Glomerular endothelial cell (primary cell): ENCODE measurements at places on chromosomes 11 and 22. TPM values are rescaled to one million over a fixed set of nuclear protein-coding genes. Genes with fewer than 3 reads are reported as not detected.
A peak's percentile ranks its signal among the peaks of the same experiment; 100 is the strongest.

Gene EEF1G
- total RNA-seq = 1,186 and 1,947 TPM in 2 replicates

Gene YPEL1
- total RNA-seq = 5.0 and 8.7 TPM in 2 replicates

Gene OR8G1
- not detected in 2 replicates for total RNA-seq

Gene ACR
- 0.76 TPM in 1 of 2 replicates, not detected in the other for total RNA-seq

Gene OR5T2
- not detected in 2 replicates for total RNA-seq

Gene SYT7
- total RNA-seq = 0.53 and 1.3 TPM in 2 replicates

Gene KMT5B
- 16.9 and 27.9 TPM in 2 replicates for total RNA-seq

Gene GDPD4
- total RNA-seq = not detected in 2 replicates

Gene SLC22A6
- not detected in 2 replicates for total RNA-seq

Gene DRD4
- total RNA-seq = not detected in 2 replicates

Gene TRPM5
- not detected in 2 replicates for total RNA-seq

Gene SERPING1
- total RNA-seq = 0.53 and 1.5 TPM in 2 replicates

GRCh38 chr11:85712953-85713352, 27.0 kb upstream of the CCDC89 start:
- DNase-seq = no peak

- no peak for DNase-seq
These were observed 7.1 kb downstream of the TRIOBP start for GRCh38 chr22:37703906-37704305.

DNA sequence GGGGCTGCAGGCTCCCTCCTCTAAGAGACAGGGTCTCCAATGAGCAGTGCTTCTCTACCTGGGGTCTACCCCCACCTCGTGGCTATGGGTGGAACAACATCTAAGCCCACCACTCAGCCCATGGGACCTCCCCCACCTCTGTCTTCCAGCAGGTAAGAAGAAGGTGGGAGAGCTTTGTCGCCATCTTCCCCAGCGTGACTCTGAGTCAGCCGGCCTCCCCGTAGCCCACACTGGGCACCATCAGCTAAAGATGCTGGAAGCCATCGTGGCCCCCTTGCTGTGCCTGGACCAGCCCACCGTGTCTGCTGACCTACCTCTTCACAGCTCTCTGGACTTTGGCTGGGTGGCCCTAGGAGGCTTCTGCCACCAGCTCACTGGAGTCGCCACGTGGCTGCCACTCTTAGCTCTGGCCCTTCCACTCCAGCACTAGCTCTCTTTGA, 944 bp downstream of the C11orf86 start:
- DNase-seq = no peak

GRCh38 chr11:20111871-20112270, 48.4 kb downstream of the DBX1 start:
- no peak for DNase-seq

DNA sequence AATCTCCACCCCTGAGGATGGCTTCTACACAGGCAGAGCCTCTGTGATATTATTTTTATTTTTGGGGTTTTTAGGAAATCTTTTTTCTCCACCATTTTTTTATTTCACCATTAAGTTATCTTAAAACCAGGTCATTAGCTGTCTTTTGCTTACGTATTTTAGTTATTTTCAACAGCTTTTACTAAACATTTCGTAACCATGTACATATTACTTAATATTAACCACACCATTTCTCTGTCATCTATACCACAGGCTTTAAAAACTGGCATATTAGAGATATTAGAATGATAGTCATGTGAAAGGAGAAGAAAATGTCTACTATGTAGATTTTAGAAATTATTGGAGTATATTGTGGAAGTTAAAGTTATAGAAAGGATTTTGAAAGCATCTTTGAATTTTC, 37.4 kb downstream of the YAP1 start:
- DNase-seq = no peak

- DNase-seq = peak; percentile 86
These were observed at the start of the genes EWSR1 and RHBDD3 for GRCh38 chr22:29267858-29268510. TSS of gene EWSR1 (plus strand) at chr22:29268268. CDS start at chr22:29268337, 69 bp downstream. TSS of gene RHBDD3 (minus strand) at chr22:29267981. CDS start at chr22:29265626, 2,355 bp downstream.

- no peak for DNase-seq
These were observed 43.4 kb downstream of the SCUBE2 start for GRCh38 chr11:9047964-9048523.

DNA sequence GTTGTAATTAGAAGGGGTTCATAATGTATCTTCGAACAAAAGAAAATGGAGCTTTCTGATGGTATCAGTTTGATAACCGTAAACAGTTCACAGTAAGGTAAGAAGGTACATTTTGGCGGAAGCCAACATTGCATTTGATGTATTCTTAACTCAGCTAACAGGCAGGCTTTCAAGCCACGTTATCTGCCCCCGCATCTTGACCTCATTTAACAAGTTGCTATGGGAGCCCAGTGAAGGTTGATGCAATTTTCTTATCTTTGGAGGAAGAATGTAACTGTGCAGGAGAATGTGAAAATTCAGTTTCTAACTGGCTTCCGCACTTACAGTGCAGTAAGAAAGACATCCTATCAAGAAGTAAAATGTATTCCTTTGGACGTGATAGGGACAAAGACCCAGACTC, 110.6 kb downstream of the ETS1 start:
- no peak for DNase-seq

- no peak for DNase-seq
These were observed 27.5 kb upstream of the SMIM35 start for GRCh38 chr11:118114266-118114665.

GRCh38 chr11:64611869-64612646, 21.0 kb downstream of the SLC22A12 start:
- DNase-seq = no peak

DNA sequence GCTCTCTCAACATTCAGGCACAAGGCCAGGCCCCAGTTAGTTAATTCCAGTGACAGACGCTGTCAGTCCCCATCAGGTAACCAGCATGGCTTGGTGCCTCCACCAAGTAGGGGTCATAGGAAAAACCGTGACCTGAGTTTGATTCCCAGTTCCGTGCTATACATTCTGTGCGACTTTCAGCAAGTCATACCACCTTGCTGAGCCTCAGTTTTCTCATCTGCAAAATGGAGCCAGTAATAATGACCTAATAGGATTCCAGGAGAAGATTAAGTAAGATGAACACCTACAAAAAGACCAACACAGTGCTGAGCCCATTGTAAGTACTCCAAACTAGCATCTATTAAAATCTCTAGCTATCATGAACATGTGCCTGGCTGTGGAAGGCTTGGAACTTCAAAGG, 24.8 kb upstream of the LRRC55 start:
- DNase-seq = no peak

DNA sequence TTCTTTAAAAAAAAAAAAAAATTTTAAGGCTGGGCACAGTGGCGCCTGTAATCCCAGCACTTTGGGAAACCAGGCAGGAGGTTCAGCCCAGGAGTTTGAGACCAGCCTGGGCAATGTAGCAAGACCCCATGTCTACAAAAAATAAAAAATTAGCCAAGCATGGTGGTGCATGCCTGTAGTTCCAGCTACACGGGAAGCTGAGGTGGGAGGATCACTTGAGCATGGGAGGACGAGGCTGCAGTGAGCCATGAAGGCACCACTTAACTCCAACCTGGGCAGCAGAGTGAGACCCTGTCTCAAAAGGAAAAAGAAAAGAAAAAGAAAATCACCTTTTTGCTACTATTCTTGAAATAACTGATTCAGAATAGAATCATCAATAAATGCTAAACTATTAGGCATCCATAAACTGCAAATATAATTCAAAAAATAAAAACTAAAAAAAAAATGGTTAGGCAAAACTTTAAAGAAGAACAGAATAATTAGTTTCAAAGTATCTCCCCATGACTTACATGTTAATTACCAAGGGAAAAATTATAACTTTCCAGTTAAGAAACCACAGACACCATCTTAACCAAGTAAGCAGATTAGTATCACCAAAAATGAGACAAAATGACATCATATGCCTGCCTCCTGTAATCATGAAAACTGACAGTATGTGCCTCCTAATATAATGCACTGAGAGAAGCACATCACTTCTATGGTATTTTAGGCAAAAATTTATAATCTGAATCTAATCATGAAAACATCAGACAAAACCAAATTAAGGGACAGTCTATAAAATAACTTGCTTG, 63.6 kb downstream of the DENND5A start:
- DNase-seq = no peak

DNA sequence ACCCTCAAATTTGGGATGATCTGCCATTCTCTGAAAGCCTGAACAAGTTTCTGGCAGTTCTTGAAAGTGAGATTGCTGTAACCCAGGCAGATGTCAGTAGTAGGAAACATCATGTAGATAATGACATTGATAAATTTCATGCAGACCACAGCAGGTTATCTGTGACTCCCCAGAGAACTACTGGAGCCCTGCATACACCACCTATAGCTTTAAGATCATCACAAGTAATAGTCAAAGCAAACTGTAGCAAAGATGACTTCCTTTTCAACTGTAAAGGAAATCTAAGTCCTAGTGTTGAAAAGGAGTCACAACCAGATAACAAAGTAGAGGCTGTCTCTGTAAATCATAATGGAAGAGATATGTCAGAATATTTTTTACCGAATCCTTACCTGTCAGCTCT, 31.0 kb downstream of the DDIAS start:
- no peak for DNase-seq

DNA sequence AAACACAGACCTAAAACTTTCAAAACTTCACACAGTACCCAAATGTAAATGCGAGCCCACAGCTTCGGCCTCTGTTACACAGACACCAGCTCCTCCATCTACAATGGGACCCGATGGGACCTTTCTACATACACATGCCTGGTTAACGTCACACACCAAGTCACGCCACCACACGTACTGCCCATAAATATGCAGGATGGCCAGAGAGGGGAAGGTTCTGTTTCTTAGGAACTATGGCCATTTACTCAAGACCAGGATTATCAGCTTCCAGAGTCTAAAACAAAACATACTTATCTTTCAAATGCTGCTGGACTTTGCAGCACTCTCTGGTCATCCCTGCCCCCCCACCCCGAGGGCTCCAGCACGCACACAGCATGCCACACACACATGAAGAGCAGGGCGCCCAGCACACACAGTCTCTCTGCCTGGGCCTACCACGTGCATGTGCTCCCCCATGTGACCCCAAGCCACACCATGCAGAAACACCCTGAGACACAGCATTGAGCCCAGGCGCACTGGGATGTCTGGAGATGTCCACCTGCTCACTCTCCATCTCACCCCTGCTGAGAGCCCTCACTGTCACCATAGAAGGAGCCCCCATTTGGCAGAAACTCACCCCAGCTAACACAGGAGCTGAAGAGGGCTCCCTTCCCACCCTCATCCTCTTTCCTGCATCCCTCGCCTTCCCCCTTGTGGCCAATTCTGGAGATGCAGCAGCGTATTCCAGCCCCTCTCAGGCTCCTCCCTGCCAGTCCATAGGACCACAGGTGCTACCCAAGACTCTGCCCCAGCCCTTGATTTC, 61.8 kb downstream of the SLC22A12 start:
- no peak for DNase-seq

DNA sequence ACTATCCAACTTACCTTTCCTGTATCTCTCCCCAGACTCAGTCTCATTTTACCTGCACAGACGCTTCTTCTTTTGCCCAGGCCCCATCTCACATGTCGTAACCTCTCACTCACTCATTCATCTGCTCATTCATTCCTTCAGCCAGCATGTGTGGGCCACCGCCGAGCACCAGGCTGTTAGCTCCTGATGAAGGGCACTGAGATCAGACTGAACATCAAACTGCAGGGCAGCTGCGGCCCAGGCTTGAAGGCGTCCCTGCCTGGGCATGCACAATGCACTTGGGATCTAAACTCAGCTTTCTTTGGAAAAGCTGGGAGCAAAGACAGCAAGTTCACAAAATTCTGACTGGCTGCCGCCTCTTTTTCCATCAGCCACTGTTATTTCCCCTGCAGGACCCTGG, 1456.3 kb downstream of the BRD1 start:
- no peak for DNase-seq

- DNase-seq = no peak
These were observed 67.6 kb downstream of the PIWIL3 start for GRCh38 chr22:24706732-24707469.

GRCh38 chr11:32817181-32817851, 12.4 kb upstream of the PRRG4 start:
- DNase-seq = no peak

GRCh38 chr11:127470306-127470884, 469.8 kb upstream of the KIRREL3 start:
- DNase-seq = no peak

DNA sequence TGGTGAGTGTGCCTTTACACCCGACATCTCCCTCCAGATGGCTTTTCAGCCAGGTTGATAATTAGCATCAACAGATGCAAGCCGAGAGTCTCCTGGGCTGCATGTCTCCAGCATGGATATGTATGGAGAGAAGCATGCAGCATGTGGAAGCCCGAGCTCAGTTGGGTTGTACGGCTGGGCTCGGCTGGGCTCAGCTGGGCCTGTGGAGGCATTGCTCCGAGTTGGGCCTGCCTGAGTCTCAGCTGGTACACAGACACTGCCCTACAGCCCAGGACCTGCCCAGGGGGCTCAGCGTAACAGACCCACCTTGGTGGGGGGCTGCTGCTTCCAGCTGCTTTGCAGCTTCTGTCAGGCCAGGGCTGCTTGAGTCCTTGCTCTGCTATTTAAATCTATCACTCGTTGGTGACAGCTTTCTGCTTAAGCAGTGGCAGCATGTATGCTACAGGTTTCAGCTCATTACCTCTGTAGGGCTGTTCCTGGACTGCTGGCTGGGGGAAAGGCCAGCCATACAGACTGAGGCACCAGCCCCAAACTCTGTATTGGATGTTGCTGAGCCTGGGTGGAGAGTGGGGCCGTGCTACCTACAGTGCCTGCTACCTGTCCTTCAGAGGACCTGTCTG, 115.5 kb downstream of the TEAD1 start:
- no peak for DNase-seq

GRCh38 chr11:57974848-57975601, 48.7 kb upstream of the OR9Q1 start:
- DNase-seq = no peak

- no peak for DNase-seq
These were observed 377.2 kb downstream of the MN1 start for GRCh38 chr22:27424319-27424718.

- DNase-seq = no peak
These were observed 8.6 kb downstream of the ASRGL1 start for GRCh38 chr11:62345861-62346260.

DNA sequence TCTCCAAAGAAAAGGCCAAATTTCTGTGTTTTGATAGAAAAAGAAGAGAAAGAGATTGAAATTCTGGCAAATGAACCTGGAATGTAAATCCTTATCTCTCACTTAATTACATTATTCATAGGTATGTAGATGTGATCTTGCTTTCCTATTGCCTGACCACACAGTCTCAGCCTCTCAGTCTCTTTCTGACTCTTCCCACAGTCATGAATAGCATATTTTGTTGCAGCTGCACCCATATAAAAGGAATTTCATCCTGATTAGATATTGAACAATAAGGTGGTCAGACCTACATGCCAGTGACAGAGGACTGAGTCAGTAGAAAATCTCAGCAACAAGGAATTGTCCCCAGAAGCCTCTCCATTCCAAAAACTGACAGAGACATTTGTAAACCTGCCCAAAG, 62.9 kb upstream of the LRRC4C start:
- DNase-seq = no peak

GRCh38 chr11:120912504-120912903, 111.4 kb upstream of the TBCEL start:
- peak; percentile 3 for DNase-seq

DNA sequence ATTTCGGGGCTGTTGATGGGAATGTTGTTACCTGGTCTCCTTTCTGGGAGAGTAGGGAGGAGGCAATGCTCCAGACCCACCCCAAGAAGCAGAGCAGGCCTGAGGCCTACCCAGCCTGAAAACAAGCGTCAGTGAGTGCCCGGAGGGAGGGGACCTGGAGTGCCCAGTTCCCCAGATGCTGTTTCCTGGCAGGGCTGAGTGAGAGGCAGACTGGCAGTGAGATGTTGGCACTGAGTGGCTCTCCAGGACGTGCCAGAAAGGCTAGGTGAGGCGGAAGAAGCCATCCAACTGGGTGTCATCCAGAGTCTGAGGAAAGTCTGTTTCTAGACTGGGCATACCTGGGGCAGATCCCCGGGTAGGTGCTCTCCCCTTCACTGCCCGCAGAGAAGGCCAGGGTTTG, 1.3 kb downstream of the POU2F3 start:
- DNase-seq = no peak
